ENCODE measurements at places on chromosomes 7 and 10.

DNA sequence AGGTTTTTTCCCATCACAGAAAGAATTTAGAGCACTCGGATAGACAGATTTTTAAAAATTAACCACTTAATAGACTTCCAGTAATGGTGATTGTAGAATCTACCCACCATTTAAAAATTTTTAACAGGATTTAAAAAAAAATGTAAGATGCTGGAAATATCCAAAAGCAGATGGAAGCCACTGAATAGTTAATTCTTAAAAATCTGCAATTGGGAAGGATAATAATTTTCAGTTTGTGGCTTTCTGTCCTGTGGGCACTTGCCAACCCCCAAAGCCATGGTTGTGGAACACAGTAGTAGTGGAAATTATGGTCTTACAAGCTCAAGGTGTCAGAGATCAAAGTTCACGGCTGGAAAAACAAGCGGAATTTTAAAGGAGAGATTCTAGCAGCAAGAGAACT, 101.0 kb upstream of the SP4 start:
- no peak for DNase-seq

- no peak for DNase-seq
Observed at GRCh38 chr7:35185908-35186731, 67.8 kb downstream of the TBX20 start.

GRCh38 chr10:65294329-65294728, 1631.5 kb upstream of the LRRTM3 start:
- DNase-seq: no peak

GRCh38 chr7:81094952-81095351, 176.1 kb upstream of the SEMA3C start:
- DNase-seq: no peak

DNA sequence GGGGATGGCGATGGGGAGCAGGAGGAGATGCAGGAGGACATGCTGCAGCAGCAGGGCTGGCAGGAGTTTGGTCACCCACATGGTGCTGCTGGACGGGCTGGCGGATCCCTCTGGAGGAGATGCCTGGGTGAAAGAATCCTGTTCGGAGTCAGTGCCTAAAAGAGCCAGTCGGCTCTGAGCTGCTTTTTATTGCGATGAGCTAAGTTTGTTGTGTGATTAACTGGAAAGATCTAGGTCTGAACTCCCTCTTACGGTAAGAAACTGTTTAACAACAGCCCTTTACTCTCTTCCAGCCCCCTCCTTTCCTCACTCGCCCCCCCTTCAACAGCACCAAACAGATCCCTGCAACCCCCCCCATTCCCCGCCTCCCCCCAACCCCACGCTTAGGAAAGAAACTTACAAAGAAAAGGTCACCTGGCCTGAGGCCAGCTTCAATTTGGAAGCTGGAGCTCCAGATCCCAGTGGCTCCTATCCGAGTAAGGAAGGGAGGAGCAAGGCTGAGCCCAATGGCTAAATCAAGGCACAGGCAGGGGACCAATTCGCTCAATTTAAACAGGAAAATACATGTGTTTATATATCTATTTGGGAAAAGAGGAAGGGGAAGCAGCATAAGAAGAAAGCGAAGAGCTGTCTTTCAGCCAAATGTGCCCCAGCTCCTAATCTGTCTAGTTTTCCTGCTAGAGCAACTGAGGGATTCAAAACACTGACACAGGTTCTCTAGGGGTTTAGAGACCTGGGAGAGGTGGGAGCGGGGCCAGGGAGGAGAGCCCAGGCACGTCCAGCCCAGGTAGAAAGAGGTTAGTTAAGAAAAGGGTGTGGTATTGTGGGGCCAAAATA, at the start of gene HGF:
TSS of gene HGF (minus strand) at position 157 of the 837 bp plus-strand sequence. CDS start at position 81, 76 bp downstream.
- no peak for DNase-seq

GRCh38 chr7:38187794-38188440, 9.9 kb downstream of the STARD3NL start:
- no peak for DNase-seq

- DNase-seq: no peak
Observed at GRCh38 chr7:78959477-78959876, 494.0 kb downstream of the MAGI2 start.

DNA sequence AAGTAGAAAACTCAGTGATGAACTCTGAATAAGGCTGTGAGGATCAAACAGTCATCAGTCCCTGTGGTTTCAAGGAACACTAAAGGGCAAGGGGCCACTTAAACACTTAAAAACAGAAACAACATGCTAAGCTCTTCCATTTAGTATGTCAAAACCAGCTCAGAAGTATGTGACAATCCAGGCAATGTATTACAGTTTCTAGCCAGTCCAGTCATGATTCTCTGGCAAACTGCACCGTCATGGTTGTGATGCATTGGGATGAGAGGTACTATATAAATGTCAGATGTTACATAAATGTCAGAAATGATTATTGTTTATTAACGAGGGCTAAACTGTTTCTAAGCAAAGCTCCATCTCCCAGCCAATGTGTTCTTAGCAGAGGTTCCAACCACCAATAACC, 4.7 kb upstream of the CREB5 start:
- no peak for DNase-seq

GRCh38 chr7:5692112-5692844, 89.2 kb downstream of the RNF216 start:
- DNase-seq: peak; percentile 33

DNA sequence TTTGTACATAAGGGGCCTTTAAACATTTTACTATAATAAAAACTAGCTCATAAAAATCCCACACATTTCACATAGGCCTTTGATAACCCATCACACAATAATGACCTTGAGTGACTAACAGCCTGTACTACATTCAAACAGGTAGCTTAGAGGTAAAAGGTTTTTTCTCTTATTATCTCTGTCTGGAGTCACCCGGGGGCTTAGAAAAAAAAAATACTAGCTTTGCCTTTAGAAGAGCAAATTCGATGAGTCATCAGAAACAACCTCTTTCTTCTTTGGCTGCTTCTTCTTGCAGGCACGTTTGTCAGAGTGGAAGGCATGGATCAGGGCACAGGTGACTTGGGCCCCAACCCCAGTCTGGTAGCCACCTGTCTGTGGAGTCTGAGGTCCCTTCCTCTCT, 43.4 kb upstream of the ADO start:
- no peak for DNase-seq

GRCh38 chr7:506921-507622, 12.6 kb downstream of the PDGFA start:
- no peak for DNase-seq

DNA sequence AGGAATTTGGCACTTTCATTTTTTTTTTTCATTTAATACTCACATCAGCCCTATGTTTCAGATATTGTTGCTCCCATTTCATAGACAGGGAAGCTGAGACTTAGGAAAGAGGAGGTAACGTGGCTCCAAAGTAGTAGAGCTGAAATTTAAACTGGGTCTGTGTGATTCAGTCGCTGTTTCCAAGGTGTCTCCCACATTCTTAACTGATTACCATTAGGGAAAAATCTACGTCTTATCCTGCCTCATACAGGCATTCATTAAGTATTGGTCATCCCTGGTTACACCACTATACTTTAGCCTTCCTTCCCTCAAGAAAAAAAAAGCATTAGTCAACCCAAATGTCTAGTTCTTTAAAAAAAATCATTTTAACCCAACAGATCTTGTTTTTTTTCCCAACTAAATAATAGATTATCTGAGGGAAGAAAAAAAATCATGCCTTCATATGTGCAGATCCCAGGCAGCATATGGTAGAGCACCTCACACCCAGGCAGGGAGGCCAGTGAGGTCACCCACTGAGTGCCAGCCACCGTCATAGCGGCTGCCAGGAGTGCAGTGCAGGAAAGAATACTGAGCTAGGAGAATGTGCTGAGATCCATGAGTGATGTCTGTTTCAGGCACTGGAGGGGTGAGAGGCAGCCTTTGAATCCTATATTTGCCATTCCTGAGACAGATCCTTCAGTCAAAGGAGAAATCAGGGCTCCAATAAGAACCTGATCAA, 59.0 kb upstream of the SORCS3 start:
- no peak for DNase-seq

GRCh38 chr7:48113275-48113674, 24.2 kb downstream of the UPP1 start:
- no peak for DNase-seq

DNA sequence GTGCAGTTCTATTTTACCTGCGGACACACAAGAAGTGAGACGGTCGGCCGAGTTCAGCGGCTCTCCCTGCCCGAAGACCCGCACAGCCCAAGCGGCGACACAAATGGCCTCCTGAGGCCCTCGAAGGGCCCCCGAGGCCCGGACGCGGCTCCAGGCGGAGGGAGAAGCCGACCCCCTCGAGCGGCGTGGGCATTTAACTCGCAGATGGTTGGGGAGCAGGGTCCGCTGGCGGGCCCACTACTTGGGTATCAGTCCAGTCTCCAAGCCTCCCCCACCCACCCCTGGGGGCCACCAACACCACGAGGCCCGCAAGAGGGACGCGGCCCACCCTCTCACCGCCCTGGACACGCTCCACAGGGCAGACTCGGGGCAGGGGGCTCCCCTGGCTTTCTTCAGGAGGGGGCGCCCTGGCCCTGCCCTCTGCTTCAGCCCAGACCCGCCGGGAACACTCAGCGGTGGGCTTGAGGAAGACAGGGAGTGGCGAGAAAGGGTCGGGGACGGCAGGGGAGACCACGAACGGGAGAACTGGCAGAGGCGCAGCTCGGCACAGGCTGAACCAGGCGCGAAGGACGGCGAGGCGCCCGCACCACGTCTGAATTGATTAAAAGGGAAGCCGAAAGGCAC, 1.7 kb downstream of the IGF2BP3 start:
- no peak for DNase-seq

- no peak for DNase-seq
Observed at GRCh38 chr7:8382004-8382730, 51.2 kb upstream of the NXPH1 start.

- no peak for DNase-seq
Observed at GRCh38 chr10:86178401-86179152, 188.0 kb downstream of the GRID1 start.

GRCh38 chr7:120973849-120974248, 14.7 kb upstream of the CPED1 start:
- no peak for DNase-seq

- DNase-seq: no peak
Observed at GRCh38 chr10:20632696-20633095, 264.4 kb downstream of the NEBL start.

- no peak for DNase-seq
Observed at GRCh38 chr10:105974803-105975456, 1189.6 kb downstream of the SORCS1 start.

- peak; percentile 45 for DNase-seq
Observed at GRCh38 chr10:103192451-103193106, 493 bp downstream of the NT5C2 start.
